ENCODE measurements at places on chromosomes 2 and 18.

DNA sequence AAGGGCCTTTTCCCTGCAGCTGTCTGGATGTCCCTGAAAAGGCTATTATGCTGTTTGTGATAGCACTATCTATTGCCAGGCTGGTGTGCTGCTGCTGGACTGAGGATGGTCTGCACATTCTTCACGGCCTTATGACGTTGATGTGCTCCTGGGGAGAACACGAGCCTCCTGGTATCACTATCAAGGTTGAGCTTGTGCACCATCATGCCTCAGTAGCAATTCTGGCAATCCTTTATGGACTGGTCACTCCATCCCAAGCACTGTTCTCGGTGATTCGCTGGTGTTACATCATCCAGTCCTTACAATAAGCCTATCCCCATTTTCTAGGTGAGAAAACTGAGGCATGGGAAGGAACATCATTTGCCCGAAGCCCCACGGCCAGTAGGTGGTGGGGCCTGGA is 18.2 kb upstream of the CCBE1 start:
- no peak for DNase-seq

- DNase-seq = no peak
These were observed 7.6 kb downstream of the PLEKHM3 start for GRCh38 chr2:208017721-208018120.

DNA sequence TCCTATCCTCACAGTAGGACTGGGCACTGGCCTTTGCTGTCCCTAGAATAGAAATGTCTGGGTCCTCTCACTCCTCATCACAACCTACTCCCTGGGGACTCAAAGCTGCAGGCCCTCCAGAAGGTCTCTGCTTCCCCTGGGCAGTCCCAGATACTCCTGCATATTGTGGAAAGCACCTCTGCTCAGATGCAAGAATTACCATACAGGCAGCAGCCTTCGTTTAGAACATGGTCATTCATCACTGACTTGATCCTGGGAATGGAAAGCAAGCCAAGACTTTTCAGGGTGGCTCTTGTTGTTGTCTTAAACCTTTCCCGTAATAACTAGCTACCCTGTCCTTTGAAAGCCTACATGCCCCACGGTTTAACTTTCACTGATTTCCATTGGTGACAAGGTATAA is 53.1 kb upstream of the NPAS2 start:
- DNase-seq = no peak

DNA sequence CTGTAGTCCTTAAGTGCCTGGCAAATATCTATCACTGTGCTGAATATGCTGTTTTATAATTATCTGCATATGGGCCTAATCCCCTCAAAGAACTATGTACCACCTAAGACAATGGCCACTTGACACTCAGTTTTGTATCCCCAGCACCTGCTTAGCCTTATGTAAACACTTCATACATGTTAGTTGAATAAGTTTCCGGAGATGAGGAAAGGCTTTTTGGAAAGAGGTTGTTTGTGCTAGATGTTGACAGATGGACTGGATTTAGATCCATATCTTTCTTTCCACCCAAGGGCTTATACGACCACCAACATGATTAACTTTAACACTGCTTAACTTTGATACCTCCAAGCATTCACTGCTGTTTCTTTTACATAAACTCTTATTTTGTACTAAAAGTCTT is 63.3 kb downstream of the FAM228A start:
- no peak for DNase-seq

- DNase-seq = no peak
These were observed 39.3 kb downstream of the TRABD2A start for GRCh38 chr2:84841577-84841976.

DNA sequence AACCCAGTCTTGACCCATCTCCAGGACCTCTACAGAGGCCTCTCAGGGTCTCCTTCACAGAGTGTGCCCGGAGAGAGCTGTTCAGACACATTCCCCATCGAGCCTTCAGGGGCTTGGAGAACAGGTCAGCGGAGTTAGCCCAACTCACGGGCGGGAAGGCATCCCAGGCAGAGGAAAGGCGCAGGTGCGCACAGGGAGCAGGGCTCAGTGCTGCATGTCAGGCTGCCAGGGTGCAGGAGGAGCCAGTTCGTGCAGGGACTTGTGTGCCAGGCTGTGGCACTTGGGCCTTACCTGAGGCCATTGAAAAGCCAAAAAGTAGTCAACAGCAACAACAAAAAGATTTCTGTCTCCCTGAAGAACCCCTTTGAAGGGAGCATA is 104.0 kb downstream of the ITGB1BP1 start:
- DNase-seq = no peak

DNA sequence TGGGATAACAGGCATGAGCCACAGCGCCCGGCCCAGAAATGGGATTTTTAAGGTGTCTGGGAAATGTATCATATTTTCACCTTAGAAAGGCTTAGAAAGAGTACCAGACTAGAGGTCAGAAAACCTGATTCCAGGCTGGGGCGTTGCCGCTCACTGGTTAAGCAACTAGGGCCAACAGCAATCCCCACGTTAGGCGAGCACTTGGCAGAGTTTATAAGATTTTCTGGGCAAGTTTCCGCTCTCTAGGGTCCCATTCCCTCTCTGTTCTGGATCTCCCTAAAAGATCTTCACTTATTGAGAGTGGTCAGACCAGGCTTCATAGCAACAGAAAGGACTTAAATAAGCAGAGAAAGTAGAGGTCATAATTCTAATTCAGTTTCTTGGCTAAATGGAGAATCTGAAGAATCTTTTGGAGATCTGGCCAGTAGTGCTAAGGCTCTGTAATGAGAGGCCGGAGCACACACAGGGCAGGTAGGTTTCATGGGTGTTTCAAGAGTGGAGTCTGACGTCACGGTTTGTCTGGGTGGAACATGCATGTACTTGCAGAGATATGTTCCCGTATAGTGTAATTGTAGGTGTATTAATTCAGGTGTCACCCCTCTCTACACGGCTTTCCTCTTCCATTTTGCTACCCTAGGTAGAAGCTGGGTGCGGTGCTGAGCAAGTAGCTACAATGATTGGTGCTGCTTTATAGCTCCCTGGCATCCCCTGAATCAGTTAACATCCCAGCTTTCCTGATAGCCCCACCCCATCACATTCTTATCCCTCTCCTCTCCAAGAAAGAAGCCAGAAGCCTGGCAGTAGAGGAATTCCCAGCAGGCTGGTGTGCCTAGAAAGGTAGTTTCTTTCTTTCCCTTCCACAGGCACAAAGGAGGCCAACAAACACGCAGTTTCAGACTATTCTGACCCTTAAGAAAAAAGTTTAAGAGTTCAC is 4.4 kb upstream of the SMAD7 start:
- DNase-seq = no peak

DNA sequence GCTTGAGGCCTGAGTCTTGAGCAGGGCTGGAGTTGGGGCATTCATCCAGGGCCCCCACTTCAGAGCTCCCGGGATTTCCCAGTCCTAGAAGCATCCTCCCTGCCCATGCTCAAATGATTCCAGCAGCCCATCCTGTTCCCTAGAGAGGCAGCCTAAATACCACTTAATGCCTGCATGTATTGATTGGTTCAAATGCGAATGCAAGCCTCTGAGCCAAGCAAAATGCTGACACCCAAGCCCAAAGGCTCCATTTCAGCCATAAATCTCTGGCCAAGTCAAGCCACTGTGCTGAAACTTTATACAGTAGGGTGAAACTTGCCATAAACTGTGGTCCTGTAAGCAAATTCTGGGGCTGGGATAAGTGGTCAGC is 279.8 kb downstream of the CLIP4 start:
- no peak for DNase-seq

GRCh38 chr18:69239849-69240674 is 160.6 kb upstream of the DOK6 start:
- no peak for DNase-seq

GRCh38 chr2:205815673-205816072 is 133.4 kb downstream of the NRP2 start:
- no peak for DNase-seq

- DNase-seq = no peak
These were observed 878.4 kb downstream of the CPS1 start for GRCh38 chr2:211434773-211435172.

- no peak for DNase-seq
These were observed 161.1 kb downstream of the KCNH7 start for GRCh38 chr2:162677476-162677875.

- no peak for DNase-seq
These were observed 323.1 kb downstream of the KCNJ3 start for GRCh38 chr2:155021618-155022017.

DNA sequence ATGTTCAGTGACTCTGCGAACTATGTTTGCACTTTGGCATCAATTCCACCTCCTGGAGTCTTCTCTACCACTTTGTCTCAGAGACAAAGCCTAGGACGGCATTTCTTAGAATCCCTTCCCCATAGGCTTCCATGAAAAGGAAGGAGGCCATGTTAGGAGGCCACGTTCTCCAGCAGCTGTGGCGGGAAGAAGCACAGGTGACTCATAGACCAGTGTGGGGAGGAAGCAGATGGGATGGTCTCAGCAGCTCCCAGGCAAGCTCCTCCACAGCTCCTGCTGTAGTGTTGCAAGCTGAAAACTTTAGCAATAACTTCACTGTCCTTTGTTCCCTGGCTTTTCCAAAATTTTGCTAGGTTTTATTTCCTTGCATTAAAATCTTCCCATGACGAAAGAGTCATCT is 781.3 kb upstream of the ID2 start:
- DNase-seq = no peak

All from stimulated activated CD4-positive, alpha-beta T cell treated with anti-CD3 and anti-CD28 coated beads, TNF-alpha, amount 100 ng/mL, for 1 hour (primary cell).